ENCODE measurements at places on chromosomes 16 and 17.

GRCh38 chr17:28755486-28755885, 11.7 kb downstream of the TRAF4 start:
- no peak for DNase-seq
- no peaks in the 10 kb centered on the region for H3K4me1 ChIP-seq
- no peaks in the 10 kb centered on the region for H3K27me3 ChIP-seq

DNA sequence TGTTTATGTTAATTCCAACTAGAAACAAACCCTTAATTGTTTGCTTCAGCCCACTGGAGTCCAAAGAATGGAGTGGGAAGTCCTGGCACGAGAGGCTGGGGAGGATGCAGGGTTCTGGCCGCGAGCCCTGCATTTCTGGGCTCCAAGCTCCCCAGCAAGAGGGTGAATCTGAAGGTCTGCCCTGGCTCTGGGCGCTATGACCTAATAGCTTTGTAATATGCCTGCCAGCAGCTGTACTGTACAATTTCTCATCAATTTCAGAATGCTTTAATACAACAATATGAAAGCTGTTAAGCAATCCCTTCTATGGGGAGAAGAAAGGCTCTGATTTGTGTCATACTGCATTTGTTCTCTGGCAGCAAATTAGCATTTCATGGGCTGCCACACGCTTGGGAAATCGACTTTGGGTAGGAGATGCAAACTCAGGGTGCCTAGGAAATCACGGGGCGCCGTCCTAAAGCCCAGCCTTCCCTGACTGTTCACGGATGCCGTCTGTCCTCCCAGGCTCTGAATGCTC, 43.8 kb downstream of the NDEL1 start:
- H3K27me3 ChIP-seq: no peaks in the 10 kb centered on the region
- peak; percentile 72 for DNase-seq
- H3K4me3 ChIP-seq: no peak overlapping the region
- no peaks in the 10 kb centered on the region for H3K36me3 ChIP-seq
- no peak overlapping the region for H3K27ac ChIP-seq

DNA sequence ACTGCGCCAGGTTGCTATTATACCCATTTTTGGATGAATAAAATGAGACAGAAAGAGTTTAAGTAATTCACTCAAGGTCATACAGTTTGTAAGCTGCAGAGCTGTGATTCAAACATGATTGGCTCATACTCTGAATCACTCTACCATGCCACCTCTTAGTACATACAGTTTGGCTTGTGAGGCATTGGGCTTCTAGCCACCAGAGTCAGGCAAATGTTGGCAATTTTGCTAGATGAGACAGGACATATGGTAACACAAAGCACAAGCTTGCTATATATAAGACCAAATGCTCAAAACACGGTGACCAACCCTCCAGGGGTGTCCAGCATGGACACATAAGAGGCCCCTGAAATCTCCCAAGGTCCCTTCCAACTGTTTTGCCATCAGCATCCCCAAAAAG, 236.0 kb upstream of the IRX5 start:
- H3K27ac ChIP-seq: no peak overlapping the region
- no peaks in the 10 kb centered on the region for H3K36me3 ChIP-seq
- H3K27me3 ChIP-seq: no peaks in the 10 kb centered on the region
- no peak overlapping the region for H3K4me3 ChIP-seq

- no peak overlapping the region for H3K4me3 ChIP-seq
- H3K36me3 ChIP-seq: no peaks in the 10 kb centered on the region
- H3K27me3 ChIP-seq: no peaks in the 10 kb centered on the region
- H3K4me1 ChIP-seq: no peaks in the 10 kb centered on the region
Observed at GRCh38 chr17:76997981-76998531, 129.9 kb downstream of the MGAT5B start.

GRCh38 chr17:36212966-36213365, 2.1 kb downstream of the CCL4L2 start:
- no peak overlapping the region for H3K4me3 ChIP-seq
- no peak overlapping the region for H3K27ac ChIP-seq
- H3K36me3 ChIP-seq: no peaks in the 10 kb centered on the region
- no peaks in the 10 kb centered on the region for H3K4me1 ChIP-seq

GRCh38 chr16:25950586-25951281, 259.0 kb downstream of the HS3ST4 start:
- H3K27ac ChIP-seq: no peak overlapping the region
- H3K4me1 ChIP-seq: no peaks in the 10 kb centered on the region
- no peak for DNase-seq
- no peaks in the 10 kb centered on the region for H3K36me3 ChIP-seq

DNA sequence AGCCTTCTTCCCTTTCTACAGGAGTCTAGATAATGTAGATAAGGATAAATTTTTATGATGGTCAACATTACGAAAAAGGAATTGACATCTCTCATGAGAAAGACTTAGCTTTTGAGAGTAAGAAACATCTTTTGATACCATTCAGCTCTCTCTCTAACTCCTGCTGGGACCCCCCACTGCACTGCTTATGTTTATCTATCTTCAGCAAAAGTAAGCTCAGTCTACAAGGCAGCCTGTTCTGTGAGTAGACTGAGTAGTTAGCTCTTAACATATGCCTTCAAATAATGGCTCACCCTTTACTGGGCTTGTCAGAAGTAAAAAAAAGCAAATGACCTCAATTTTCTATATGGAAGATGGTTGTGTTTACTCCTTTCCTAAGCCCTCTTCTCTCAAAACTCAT, 372.2 kb upstream of the CDH11 start:
- no peak for DNase-seq
- H3K27me3 ChIP-seq: no peaks in the 10 kb centered on the region
- no peaks in the 10 kb centered on the region for H3K4me1 ChIP-seq
- H3K4me3 ChIP-seq: no peak overlapping the region
- H3K36me3 ChIP-seq: no peaks in the 10 kb centered on the region
- no peak overlapping the region for H3K27ac ChIP-seq

DNA sequence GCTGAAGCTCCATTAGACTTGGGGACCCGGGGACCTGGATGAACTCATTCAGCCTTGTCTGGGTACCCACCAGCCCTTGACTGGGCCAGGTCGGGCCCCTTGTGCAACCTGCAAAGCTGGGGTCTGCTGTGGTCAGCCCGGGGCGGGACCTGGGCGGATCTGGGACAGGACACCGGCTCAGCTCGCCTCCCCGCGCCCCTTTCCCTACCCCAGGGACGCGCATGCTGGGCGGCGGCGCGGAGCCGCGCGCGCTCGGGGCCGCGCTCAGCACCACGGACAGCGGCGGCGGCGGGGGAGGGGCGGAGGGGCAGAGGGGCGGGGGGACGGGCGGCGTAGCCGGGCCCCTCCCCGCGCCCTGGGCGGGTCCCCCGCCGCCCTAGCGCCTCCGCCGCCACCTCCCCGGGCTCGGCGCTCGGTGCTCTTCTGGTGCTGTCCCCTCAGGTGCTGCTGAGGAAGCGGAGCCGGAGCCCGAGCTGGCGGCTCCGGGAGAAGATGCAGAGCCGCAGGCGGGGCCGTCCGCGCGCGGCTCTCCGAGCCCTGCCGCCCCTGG, 7.4 kb downstream of the ACD start:
- peaks cover 8% of the 10 kb centered on the region for H3K4me1 ChIP-seq
- peaks cover 6% of the 10 kb centered on the region for H3K27me3 ChIP-seq
- peak; percentile 53 for DNase-seq
- no peak overlapping the region for H3K27ac ChIP-seq
- H3K4me3 ChIP-seq: peak overlapping the region; percentile 16

- no peak overlapping the region for H3K27ac ChIP-seq
- H3K4me3 ChIP-seq: no peak overlapping the region
- DNase-seq: no peak
- no peaks in the 10 kb centered on the region for H3K4me1 ChIP-seq
- no peaks in the 10 kb centered on the region for H3K27me3 ChIP-seq
Observed at GRCh38 chr16:5383737-5384136, 286.1 kb upstream of the EEF2KMT start.

- H3K27me3 ChIP-seq: no peaks in the 10 kb centered on the region
- no peaks in the 10 kb centered on the region for H3K36me3 ChIP-seq
- no peaks in the 10 kb centered on the region for H3K4me1 ChIP-seq
- H3K4me3 ChIP-seq: no peak overlapping the region
- no peak overlapping the region for H3K27ac ChIP-seq
- no peak for DNase-seq
Observed at GRCh38 chr16:25764466-25764865, 72.7 kb downstream of the HS3ST4 start.

- peaks cover 7% of the 10 kb centered on the region for H3K4me1 ChIP-seq
- H3K27ac ChIP-seq: no peak overlapping the region
- no peaks in the 10 kb centered on the region for H3K36me3 ChIP-seq
- H3K27me3 ChIP-seq: no peaks in the 10 kb centered on the region
- H3K4me3 ChIP-seq: no peak overlapping the region
- DNase-seq: no peak
Observed at GRCh38 chr17:81470270-81470943, 42.2 kb downstream of the ACTG1 start.

- DNase-seq: no peak
- no peak overlapping the region for H3K27ac ChIP-seq
- H3K4me1 ChIP-seq: no peaks in the 10 kb centered on the region
- H3K4me3 ChIP-seq: no peak overlapping the region
- H3K27me3 ChIP-seq: no peaks in the 10 kb centered on the region
Observed at GRCh38 chr17:11589716-11590115, 8.6 kb upstream of the DNAH9 start.

DNA sequence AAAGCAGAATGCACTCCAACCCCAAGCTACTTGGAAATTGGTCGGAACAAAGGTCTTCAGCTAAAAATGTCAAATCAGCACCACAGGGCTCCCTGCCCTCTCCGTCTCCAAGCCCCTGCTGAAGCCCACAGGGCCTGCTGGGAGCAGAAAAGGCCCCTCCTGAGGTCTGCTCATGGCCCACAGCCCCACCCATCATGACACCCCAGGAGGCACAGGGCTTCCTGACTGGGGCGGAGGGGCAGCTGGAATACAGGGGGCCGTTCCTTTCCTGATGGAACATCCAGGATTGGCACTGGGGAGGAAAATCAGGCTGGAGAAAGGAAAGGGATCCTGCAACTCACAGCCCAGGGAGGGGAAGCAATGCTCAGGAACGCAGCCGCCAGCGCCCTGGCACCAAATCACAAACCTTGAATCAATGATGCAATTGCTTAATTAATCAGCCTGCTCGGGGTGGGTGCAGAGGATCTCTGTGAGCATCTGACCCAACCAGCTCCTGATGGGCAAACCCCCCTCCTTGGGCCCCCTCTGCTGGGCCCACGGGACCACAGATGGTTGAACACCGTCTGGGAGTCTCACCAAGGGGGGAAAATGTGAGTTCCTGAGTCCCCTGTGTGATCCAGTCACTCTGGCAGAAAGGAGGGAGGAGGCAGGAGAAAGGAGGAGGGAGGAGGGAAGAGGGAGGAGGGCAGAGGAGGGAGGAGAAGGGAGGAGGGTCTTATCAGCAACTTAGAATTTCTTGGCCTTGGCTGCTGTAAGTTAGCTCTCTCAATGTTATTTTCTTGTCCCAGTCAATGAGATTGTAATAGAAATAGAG, 155.5 kb downstream of the ZNF423 start:
- H3K4me1 ChIP-seq: peaks cover 26% of the 10 kb centered on the region
- peak overlapping the region; percentile 90 for H3K27ac ChIP-seq
- H3K27me3 ChIP-seq: no peaks in the 10 kb centered on the region
- no peak overlapping the region for H3K4me3 ChIP-seq
- peak; percentile 72 for DNase-seq

DNA sequence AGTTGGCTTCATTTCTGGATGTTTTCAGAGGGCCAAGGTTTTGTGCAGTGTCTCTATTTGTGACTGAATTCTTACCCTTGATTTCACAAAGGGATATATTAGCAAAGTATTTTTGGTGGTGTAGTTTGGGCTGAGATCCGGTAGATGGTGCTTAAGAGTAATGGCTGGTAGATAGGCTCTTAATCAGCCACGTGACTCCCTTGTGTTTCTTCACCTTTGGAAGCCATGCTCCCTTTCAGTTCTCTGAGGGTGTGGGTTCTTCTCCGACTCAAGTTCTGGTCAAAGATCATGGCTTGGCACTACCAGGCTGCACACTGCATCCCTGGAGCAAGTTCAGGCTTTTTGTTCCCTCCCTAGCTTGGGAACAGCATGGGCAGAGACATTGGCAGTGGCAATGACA, 887.3 kb downstream of the CDH8 start:
- DNase-seq: no peak
- no peak overlapping the region for H3K27ac ChIP-seq
- H3K27me3 ChIP-seq: no peaks in the 10 kb centered on the region

DNA sequence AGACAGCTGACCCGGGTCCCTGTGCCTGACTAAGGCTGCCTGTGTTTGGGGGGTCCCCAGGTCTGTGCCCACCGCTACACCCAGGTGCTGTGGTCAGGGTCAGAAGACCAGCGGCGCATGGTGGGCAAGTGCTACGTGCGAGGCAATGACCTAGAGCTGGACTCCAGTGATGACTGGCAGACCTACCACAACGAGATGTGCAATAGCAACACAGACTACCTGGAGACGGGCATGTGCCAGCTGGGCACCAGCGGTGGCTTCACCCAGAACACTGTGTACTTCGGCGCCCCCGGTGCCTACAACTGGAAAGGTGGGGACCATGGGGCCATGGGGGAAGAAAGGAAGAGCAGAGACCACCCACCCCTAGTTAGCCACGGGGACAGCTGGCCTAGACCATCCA, 12.1 kb downstream of the ITGA3 start:
- H3K27ac ChIP-seq: no peak overlapping the region
- DNase-seq: no peak
- H3K4me1 ChIP-seq: peaks cover 11% of the 10 kb centered on the region
- H3K27me3 ChIP-seq: no peaks in the 10 kb centered on the region
- H3K36me3 ChIP-seq: no peaks in the 10 kb centered on the region
